ENCODE measurements at places on chromosomes 11 and 22.

DNA sequence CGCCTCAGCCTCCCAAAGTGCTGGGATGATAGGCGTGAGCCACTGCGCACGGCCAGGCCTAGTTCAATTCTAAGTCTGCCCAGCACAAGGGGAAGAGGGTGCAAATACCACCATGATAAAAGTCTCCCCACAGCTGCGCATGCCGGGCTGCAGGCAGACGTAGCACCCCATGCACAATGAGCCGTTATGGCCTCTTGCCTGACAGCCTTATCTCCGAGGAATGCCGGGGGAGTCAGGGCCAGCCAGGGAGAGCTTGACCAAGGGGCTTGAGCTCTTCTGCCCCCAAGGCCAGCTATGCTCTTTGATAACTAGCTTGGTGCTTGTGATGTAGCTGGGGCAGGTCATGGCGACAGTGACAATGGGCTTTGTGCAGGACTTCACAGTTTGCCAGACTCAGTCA is 13.7 kb upstream of the SCUBE1 start:
- no peak for DNase-seq

DNA sequence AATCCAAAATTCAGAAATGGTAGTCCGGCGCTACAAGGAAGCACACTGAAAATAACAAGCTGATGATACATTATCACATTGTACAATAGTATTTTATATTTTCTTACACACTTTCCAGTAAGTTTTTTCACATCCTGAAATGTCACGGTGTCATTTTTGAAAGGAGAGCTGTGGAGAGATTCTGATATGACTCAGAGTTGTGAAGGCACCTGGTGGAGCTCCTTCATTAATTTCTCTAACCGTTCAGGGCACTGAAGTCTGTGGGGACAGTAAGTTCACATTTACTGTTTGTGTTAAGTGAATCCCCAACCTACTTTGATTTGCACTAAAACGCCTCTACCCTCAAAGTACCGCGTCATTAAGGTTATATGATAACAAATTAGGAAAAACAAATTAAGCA is 13.3 kb downstream of the LDHAL6A start:
- DNase-seq = no peak

DNA sequence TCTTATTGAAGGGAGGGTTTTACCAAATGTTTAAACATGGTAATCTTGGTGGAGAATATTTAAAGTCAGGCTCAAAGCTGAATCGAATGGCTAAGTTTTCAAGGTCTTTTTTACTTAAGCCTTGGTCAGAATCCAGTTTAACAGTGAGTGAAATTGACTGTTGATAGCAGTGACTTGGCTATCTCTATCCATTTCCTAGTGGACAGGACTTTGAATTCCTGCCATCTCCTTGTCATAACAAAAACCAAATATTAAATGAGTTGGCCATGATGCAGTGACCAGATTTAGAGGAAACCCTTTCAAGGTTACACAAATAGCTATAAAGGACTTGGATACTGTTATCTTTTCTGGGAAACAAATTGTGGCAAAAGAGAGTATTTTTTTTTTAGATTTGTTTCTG is 92.0 kb downstream of the JRKL start:
- DNase-seq = no peak

GRCh38 chr11:100080821-100081220 is 606.3 kb upstream of the ARHGAP42 start:
- no peak for DNase-seq

DNA sequence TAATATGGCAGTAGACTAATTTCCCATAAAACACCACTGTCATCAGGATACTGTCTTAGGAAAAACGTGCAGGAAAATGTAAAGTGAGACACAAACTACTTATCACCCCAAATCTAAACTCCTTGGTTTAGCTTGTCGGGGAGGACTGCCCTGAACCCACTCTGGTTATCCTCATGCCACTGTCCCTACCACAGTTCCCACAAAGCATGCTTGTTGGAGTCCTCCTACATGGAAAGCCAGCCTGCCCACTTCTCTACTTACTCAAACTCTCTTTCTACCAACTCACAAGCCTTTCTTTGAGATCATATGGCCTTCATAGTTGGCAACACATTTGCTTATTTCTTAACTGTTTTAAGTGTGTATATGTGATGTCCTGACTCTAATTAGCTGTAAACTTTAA is 179.0 kb downstream of the SWAP70 start:
- no peak for DNase-seq

DNA sequence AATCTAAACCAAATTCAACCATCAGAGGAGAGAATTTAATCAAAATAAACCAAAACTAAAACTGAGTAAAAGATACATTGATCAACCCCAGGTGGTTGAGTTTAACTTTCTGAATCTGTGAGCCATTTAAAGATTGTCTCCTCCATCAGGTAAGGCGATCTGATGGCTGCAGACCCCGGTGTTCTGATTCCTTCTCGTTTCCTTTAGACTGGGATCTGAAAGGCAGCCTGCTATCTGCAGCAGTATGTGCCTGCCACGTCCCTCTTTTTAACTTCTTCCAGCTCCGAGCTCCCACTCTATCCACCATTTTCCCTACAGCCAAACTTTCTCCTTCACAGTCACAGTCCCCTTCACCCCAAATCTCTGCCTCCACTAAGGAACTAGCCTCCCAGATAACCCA is 66.1 kb upstream of the ARHGAP32 start:
- DNase-seq = no peak

- no peak for DNase-seq
Measured at GRCh38 chr22:48670731-48671130, 1156.9 kb downstream of the BRD1 start.

GRCh38 chr11:112632866-112633505 is 328.2 kb upstream of the NCAM1 start:
- DNase-seq = no peak

All from suppressor macrophage treated with lipopolysaccharide for 1 hour (primary cell).